Activated effector memory CD4-positive, alpha-beta T cell treated with anti-CD3 and anti-CD28 coated beads, Interleukin-2, amount 50 U/mL, for 16 hours (primary cell): ENCODE measurements at places on chromosomes 2 and 18.

- DNase-seq: no peak
These were observed 92.1 kb upstream of the EFEMP1 start for GRCh38 chr2:56015711-56016115.

DNA sequence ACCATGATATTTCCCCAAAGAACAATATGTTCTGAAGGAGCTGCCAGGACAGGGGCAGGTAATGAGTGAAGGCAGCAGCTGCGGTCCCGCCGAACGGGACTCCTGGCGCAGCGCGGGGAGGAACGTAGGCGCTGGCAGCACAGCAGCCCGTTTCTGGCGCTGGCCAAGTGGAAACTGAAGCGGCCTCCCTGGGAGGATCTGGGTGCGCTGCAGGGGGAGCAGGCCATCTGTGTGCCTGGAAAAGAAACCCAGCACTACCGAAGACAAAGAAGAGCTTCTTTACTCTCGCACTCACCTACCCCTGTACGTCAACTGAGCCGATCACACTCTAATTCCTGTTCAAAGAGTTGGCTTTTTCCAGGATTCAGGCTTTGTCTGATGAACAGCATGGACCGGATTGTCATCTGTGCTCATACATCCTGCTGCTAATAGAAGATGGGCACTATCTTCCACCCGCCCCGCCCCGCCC is 11.8 kb downstream of the G6PC2 start:
- DNase-seq: no peak

DNA sequence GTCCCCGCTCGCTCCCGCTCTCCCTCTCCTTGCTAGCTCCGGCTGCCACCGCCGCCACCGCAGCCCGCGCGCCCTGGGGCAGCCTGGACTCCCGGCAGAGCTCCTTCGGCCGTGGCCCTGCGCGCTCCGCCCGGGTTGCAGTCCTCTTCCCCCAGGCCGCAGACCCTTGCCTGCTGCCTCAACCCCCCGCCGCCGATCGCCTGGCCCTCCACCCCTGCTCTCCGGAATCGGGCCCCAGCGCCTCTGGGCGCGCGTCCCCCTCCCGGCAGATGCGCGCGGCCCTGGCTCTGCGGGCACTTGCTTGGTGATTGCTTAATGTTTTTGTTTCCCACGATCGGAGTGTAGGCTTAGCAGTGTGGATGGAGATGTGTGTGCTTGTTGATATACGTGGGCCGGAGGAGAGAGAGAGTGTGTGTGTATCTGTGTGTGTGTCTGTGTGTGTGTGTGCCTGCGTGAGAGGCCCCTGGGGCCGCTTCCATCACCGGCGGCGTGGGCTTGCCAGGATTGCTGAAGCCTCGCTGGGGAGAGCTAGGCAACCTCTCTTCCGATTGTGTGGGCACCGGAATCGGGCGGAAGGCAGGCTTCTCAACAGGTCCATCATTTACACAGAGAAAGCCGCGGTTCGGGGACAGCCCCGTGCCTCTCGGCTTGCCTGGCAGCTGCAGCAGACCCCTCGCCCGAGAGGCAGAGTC is 877 bp downstream of the INHBB start:
- DNase-seq: no peak

GRCh38 chr2:57809230-57809629 is 237.4 kb upstream of the VRK2 start:
- DNase-seq: no peak

DNA sequence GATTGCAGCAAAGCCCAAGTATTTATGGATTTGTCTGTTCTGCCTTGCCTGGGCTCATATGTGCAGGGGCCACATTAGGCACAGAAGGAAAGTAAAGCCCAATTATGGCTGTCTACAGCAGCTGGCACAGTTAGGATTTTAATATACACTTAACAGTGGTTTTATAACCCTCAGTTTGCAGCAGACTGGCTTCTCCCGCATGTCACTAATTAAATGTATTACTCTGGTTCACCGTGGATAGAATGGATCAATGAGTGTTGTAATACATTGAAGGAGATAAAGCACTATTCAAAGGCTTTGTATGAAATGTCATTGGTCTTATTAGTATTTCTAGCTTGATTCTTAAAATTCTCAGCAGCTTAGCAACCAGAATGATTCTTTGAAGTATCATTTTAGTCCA is 320.2 kb downstream of the KCNS3 start:
- no peak for DNase-seq

DNA sequence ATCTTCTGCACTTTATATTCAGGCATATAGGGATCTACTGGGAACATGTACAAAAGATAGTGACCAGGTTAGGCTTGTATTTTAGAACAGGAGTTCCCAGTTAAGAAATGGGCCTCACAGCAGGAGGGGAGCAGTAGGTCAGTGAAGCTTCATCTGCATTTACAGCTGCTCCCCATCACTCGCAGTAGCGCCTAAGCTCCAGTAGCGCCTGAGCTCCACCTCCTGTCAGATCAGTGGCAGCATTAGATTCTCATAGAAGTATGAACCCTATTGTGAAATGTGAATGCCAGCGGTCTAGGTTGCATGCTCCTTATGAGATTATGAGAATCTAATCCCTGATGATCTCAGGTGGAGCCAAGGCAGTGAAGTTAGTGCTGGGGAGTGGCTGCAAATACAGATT is 224.4 kb upstream of the CYRIA start:
- no peak for DNase-seq

DNA sequence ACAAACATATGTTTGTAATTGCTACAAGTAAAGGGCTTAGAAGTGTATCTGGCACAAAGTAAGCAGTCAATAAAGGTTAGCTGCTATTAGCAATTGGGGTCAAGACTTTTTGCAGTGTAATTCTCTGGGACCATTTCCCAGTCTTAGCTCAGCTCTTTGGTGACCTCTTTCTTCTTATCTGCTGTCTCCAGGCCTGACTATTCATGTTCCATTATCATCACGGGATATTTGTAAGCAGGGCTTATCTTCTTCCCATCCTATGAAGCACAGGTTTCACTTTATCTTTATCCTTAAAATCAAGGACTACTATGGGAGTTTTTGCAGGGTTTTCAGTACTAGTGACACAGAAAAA is 131.7 kb downstream of the DOCK10 start:
- no peak for DNase-seq

- no peak for DNase-seq
These were observed 1.4 kb upstream of the ZNF804A start for GRCh38 chr2:184596819-184597411.

- no peak for DNase-seq
These were observed 147.0 kb downstream of the PID1 start for GRCh38 chr2:229124136-229124535.

DNA sequence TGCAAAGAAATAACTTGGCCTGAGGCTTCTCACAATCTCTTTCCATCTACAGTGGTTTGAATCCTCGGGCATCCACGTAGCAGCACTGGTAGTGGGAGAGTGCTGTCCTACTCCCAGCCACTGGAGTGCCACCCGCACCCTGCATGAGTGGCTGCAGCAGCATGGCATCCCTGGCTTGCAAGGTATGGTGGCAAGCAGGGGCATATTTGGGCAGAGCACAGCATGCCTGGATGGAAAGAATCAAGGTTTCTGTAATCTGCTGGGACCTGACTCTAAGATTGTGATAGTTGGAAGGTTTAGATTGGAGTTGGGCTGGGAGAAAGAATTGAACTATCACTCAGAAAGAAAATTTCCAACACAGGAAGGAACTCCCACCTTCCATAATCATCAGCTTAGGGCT is 4.0 kb downstream of the CAD start:
- no peak for DNase-seq

DNA sequence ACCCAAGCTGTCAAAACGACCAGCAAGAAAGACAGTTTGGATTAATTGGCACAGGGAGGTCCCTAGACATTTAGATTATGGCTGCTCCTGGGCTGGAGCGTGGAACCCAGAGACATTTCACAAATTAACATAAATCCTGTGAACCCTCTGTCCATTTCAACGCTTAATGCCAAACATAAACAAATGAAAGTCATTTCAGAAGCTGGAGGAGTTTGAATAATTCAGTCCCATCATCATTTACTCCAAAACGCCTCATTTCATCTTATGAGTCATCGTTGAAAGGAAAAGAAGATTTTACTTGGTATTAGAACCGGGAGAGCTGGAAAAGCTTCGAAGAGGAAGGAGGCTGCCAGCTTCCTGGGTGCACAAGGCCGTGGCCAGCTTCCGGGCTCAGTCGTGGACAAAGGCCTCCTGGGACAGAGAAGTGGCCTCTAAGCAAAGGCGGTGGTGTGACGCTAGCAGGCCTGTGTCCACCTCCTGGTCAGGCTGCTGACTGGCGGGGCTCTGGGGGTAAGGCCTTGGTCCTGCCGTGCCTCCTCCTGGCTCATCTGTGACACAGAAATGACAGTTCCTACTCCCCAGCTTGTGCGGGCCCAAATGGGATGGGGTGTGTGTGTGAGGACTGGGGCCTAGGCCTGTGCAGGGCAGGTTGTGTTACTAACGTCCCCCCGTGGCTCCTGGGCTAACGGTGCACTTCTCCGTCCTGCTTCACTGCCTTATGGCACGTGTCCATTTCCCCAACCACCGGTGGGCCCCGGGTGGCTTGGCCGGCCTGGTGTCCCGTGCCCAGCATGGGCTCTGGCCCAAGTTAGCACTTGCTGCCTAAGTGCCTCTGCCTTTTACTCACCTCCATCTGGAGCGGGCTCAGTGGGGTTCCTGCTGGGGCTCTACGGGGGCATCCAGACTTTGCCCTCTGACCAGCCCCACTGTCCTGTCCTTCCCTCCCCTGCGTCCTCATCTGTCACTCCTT is 71.6 kb downstream of the RRM2 start:
- no peak for DNase-seq

GRCh38 chr18:67500522-67501205 is 15.9 kb downstream of the DSEL start:
- DNase-seq: no peak

GRCh38 chr2:230216489-230216888 is 3.3 kb downstream of the SP110 start:
- no peak for DNase-seq

DNA sequence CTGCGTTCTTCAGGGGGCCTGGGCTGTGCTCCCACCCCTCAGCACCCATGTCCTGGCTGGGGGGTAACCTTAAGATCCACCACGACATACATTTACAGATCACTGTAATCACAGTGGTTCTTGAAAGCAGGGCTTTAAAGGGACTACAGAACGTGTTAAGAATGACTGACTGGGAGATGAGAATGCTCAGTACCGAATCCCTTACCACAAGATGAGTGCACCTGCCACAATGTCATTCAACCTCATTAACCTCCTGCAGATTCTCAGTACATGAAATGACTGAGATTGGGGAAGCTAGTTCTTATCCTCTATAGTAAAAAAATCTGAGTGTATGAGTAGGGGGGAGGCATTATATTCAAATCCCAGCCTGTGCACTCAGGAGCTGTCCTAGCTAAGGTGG is 10.5 kb upstream of the PIEZO2 start:
- DNase-seq: no peak

- no peak for DNase-seq
These were observed 20.1 kb upstream of the CCDC195 start for GRCh38 chr2:224736227-224736626.
